ENCODE measurements at places on chromosomes 13 and 19.

DNA sequence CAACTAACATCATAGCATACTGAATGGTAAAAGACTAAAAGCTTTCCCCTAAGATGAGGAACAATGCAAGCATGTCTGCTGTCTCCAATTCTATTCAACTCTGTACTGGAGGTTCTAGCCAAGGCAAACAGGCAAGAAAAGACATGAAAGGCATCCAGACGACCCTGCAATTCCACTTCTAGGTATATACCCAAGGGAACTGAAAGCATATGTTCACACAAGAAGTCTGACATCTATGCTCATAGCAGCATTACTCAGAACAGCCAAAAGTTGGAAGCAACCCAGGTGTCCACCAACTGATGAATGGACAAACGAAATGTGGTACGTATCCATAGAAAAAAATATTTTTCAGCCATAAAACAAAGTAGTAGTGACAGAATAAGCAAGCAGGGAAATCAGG, 39.1 kb downstream of the PEPD start:
- peak; percentile 56 for DNase-seq

GRCh38 chr13:65347420-65348030, 1882.6 kb downstream of the PCDH9 start:
- no peak for DNase-seq

DNA sequence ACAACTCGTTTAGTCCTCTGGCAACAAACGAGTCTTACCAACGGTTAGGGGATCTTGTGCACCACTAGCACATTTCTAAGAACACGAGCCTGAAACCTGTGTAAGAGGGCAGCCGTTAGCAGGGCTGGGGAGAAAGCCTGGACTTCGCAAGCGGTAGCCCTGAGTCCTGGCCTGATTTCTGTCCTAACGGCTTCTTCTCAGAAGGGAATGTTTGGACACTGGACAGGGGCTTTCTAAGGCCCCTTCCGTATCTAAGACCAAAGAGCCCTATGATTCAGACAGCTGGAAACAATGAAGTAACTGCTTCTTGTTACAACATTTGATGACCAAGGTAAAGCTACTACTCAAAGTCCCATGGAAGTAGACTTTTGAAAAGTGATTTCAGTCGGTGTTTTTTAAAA, 2.2 kb downstream of the ANKRD10 start:
- peak; percentile 82 for DNase-seq

GRCh38 chr13:98801626-98802418, 49.4 kb upstream of the SLC15A1 start:
- no peak for DNase-seq

DNA sequence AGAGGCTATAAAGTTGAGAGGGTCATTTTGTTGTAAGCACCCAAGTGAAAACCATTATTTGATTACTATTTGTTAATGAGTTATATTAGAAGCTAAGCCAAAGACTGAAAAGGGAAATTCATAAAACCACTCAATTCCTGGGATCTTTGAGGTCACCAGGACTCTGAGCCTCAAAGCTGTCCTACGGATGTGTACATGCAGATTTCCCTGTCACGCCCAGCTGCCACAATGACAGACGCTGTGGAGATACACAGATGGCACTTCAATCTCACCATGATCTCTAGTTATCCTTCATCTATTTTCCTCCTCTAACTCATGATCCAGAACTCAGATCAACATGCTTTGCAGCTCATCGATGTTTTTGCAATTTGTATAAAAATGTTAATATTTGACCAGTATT, 403.5 kb upstream of the MIR17HG start:
- no peak for DNase-seq

- DNase-seq: no peak
These were observed 219.5 kb upstream of the TSHZ3 start for GRCh38 chr19:31568724-31569123.

GRCh38 chr19:3292958-3293529, 68.6 kb downstream of the CELF5 start:
- DNase-seq: no peak

DNA sequence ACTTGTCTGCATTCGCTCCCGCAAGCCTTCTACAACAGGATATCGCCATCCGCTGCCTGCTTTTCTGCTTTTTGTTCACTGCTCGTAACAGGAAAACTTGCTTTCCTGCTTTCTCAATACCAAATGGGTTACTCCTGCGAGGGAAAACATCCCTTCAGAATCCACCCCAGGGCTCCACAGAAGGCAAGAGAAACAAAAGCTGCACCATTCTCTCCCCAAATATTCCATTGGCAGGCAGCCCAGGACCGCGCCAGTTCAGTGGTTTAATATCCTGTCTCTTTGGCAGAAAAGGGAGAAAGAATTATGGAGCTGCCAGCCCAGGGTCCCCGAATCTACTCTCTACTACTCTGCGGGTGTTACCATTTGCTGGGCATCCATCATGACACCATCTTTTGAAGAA, 84.7 kb upstream of the DOCK9 start:
- DNase-seq: no peak

DNA sequence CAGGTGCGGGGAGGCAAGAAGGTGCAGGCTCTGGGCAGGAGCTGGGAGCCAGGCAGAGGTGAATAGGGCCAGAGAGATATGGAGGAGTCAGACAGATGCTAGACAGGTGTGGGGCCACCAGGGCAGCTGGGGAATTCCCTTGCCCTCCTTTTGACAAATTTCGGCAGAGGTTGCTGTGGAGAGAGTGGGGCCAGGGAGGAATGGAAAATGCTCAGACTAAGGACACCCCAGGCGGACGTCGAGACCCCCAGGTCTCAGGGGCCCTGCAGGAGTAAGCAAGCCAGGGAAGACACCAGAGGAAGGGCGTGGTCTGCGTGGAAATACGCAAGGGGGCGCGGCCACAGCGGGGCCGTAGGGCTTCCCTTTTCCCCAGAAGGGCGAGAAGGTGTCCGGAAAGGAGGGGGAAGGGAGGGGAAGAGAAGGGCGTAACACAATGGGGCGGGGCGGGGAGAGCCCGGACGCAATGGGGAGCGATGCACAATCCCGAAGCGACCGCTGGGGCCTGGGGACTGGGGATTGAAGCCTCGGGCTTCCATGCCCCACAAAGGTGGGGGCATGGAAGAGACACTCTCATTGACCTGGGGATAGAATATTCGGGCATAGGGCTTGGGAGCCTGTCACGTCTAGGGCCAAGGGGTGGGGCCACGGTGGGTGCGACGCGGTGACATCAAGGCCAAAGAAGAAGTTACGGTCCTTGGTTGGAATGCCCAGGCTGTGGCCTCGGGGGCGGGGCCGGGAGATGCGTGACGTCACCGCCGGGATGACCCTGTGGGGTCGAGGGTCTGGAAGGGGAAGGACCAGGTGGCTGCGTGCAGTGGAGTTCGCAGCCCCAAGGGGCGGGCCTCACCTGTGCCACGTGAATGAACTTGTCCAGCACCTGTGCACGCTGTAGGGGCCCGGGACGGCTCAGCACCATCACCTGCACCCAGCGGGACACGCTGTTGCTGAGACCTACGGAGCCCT, 8.2 kb downstream of the RASGRP4 start:
- no peak for DNase-seq

DNA sequence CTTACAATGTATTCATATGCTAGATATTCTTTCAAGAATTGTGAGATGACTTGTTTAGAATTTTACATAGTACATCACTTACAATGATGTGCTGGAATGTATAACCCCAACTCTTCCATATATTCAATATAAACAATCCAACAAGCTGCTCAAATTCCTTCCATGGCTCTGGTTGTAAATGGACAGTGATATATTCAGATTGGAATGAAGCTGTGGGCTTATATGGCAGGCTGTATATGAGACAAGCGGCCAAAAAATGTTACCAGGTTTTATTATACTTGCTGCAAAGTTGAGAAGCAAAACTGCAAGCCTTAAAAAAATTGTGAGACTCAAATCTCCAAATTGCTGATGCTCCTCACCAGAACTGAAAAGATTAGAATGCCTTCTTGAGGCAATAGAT, 83.6 kb upstream of the KLF12 start:
- DNase-seq: no peak

GRCh38 chr19:28614634-28615545, 598.1 kb downstream of the UQCRFS1 start:
- no peak for DNase-seq

GRCh38 chr13:61905054-61905453, 489.4 kb upstream of the PCDH20 start:
- no peak for DNase-seq

GRCh38 chr13:112743451-112744167, 53.8 kb downstream of the ATP11A start:
- no peak for DNase-seq

DNA sequence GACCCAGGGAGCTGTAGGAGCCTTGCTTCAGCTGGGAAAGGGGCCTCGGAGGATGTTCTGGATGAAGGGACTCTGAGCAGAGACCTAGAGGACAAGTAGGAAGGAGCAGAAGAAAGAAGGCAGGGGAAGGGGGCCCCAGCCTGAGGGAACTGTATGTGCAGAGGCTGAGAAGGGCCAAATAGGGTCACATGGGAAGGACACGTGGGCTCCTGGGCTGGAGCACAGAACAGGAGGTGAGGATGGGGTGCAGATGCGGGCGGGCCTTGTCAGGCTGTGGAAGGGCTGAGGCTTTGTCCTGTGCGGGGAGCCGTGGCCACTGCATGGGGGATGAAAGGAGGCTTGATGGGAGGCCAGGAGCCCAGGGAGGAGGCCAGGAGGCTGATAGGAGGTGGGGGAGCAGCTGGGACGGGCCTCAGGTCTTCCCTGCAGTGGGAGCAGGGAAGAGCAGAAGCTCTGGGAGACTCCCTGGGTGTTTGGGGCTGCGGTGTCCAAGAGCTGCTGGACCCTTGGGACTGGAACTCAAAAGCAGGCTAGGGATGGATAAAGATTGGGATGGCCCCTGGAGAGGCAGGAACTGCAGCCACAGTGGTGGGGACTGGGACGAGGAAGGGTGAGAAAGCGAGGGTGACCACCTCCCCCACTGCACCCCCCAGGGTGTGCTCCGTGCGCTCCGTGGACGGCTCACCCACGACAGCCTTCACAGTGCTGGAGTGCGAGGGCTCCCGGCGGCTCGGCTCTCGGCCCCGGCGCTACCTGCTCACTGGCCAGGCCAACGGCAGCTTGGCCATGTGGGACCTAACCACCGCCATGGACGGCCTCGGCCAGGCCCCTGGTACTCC, 11.4 kb upstream of the LTBP4 start:
- DNase-seq: no peak

DNA sequence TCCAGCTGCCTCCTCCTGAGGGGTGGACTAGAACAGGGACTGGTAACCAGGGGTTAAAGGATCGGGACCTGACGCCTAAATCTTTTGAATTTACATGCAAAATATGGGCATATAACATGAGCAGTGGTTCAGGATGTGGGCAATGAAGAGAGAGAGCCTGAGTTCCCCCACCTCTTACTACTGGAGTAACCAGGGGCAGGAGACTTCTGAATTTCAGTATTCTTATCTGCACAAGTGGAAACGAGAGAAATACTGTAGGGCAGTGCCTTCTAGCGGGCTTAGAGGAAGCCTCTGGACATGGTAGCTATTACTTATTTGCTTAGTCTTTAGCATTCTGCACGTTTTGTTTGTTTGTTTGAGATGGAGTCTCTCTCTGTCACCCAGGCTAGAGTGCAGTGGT, 26.3 kb downstream of the BCAT2 start:
- no peak for DNase-seq

DNA sequence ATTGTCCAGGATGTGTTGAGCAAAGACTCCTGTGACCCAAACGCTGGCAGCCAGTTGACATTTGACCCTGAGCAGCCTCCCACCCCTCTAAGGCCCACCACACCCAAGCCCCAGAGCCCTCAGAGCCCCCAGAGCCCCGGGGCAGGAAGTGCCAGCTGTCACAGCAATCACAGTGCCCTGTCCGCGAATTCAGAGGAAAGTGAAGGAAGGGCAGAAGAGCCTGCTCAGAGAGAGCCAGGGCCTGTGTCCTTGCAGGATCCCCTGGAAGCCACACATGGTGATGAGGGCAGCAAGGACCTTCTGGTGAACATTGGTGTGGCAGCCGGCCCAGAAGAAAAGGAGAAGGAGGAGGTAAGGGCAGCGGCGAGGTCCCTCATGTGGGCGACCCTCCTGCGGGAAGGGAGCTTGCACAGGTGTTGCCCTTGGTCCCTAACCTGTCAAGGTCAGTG, 63.7 kb downstream of the SPATA13 start:
- no peak for DNase-seq

- DNase-seq: no peak
These were observed 110.2 kb downstream of the TEX26 start for GRCh38 chr13:31042481-31043165.

GRCh38 chr19:2181633-2181997, 17.9 kb downstream of the DOT1L start:
- no peak for DNase-seq

GRCh38 chr13:45915686-45916439, 64.3 kb upstream of the SIAH3 start:
- no peak for DNase-seq

- DNase-seq: no peak
These were observed 9.5 kb downstream of the LGALS7 start for GRCh38 chr19:38763795-38764220.

GRCh38 chr13:95552539-95553441, at the start of gene CLDN10:
CLDN10 (plus strand) TSS chr13:95552720; CDS start chr13:95552754, 34 bp downstream.
- DNase-seq: no peak

DNA sequence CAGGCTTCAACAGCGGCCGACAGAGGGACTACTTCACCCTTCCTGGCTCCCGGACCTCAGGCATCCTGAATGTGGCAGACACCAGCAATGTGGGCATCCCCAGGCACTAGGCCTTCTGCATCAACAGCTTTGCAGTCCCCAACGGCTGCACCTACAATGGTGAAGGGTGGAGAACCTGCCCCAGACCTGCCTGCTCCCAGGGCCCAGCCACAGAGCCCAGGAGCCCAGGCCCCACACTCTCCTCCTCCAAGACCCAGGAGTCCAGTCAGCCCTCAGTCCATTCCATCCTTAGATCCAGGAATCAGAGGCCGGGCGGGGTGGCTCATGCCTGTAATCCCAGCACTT, 34.5 kb downstream of the HPN start:
- DNase-seq: no peak

DNA sequence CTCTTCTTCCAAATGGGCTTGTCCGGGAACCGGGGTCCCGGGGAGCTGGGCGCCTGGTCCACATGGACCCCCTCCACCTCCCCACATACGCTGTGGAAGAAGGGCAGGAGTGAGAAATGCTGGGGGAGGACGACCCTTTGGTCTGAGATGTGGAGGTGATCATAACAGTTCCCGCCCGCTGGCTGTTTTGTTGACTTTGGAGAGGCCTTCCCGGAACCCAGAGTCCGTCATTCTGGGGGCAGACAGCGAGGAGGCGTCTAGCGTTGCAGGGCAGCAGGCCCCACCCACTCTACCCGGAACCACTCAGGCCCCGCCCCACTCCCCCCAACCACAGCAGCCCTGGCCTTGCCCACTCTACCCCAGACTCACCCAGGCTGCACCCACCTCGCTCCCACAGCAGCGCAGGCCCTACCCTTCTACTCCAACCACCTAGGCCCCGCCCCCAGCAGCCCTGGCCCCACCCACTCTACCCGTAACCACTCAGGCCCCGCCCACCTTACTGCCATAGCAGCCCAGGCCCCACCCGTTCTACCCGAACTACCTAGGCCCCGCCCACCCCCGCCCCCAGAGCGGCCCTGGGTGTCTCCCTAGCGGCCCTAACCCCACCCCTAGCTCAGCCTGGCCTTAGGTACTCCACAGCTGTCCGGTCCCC, 7.1 kb downstream of the GPR108 start:
- DNase-seq: peak; percentile 12
